ENCODE measurements at places on chromosomes 13 and 19.

- no peak for DNase-seq
These were observed 11.9 kb downstream of the GRAMD1A start for GRCh38 chr19:35011737-35012682.

DNA sequence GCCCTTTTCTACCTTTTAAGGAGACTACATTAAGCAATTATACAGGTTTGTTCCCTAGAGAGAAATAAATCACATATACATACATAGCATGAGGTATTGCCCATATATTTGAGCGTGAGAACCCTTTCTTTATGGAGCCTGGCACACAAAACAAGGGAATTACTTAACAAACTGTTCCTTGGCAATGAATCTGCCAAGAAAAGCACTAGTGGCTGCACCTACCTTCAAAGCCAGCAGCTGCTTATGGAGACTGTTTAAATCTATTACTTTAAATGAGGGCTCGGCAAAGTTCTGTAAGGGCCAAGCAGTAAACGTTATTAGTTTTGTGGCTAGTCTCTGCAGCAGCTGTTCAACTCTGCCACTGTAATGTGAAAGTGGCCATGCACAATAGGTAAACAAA, 7.0 kb downstream of the RFX1 start:
- DNase-seq, result no peak

- no peak for DNase-seq
These were observed 13.3 kb downstream of the ZNF574 start for GRCh38 chr19:42089191-42089750.

- no peak for DNase-seq
These were observed 71.9 kb upstream of the UBL3 start for GRCh38 chr13:29922281-29922821.

- DNase-seq, result no peak
These were observed 11.1 kb upstream of the ENOX1 start for GRCh38 chr13:43797869-43798268.

DNA sequence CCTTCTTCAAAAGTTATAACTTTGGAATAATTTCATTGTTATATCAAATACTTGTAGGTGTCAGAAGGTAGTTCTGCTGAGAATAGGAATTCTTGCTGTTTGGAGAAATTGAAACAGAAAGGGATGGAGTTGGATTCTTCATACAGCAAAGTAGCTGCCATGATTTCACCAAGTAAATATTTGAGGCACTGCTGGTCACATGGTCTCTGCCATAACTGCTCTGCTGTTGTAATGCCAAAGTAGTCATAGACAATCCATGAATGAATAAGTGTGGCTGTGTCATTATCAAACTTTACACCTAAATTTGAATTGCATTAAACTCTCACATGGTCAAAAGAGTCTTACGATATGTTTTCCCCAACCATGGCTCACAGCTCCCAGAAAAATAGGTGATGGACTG, 308.6 kb downstream of the GPC6 start:
- no peak for DNase-seq

DNA sequence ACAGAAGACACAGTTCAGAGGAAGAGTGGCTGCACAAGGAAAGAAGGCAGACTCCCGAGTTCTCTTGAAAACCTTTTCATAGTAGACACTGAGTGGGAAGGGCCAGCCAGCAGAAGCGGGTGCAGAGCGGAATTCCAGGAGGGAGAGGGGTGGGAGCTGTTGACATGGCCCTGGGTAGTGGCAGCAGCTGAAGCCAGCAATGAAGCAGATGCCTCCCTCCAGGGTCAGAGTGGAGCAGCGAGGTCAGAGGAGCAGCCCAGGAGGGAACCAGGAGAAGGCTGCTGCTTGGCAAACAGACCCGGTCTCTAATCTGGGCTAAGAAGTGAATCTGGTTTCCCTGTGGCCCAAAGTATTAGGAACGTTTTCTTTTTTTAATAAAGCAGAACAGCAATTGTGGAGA, 73.9 kb upstream of the SPATA13 start:
- DNase-seq, result no peak

GRCh38 chr13:81697826-81698225, 1356.9 kb upstream of the SPRY2 start:
- no peak for DNase-seq

GRCh38 chr13:58467176-58467575, 835.6 kb downstream of the PCDH17 start:
- DNase-seq, result no peak

DNA sequence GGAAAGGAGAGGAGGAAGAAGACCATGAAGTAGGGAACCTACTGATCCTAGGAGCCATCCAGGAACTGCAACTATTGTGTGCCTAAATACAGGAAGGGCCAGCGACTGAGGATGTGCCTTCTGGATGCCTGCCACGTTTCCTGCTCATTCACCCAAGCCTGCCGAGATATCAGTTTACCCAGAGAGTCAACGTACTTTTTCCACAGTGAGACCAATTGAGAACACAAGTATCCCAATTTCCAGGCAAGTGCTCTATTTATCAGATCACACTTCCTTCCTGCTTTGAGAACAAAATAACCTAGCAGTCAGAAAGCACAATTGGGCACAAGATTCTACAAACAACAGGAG, 122.4 kb downstream of the AKAP11 start:
- DNase-seq, result no peak

DNA sequence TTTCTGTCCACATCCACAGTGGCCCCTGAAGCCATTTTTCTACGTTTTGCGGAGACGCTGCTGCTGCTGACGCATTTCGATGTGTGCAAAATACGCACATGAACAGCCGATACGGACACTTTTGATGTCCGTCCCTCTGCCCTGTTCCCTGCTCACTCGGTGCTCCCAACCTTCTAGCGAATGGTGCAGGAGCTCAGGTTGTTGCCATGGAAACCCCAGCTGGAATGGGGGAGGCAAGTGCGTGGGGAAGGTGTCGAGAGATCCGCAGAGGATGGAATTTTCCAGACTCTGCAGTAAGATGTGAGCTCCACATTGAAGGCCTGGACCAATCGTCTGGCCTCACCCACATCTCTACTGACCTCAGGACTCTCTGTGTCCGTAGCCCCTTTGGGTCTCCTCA, 109.2 kb upstream of the USP29 start:
- DNase-seq, result no peak

DNA sequence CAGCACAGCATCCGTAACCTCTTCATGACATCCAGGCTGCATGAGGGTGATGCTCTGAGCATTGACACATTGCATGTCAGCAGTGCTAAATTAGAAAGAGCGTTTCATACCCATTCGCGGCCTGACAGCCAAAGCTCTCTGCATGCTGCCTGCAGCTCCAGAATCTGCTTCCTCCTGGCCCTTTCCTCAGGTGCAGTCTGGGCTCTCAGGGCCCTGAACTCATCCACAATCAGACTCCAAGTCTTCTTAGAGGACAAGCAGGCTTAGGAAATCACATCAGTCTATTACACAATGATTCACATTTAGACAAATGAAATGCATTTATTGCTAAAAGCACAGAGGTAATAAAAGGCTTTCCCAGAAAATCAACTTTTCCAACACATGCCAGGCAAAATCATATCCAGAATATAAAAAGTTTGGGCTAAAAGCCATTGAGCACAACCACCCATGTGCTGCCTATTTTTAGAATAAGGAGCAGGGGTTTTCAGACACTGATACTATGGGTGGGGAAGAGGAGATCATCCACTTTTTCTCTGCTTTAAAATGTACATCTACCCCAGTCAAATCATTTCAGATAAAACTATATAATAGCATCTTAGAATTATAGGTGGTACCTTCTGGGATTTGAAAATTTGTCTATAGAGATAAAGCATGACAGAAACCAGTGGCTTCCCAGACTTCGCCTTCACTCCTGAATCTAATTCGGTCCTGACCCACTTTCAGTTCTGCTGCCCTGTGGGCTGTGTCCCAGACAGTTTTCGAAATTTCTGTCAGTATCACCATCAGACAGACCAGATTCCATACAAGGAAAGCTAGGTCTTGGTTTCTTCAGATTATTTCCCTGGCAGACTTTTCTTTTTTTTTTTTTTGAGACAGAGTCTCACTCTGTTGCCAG, 109.3 kb downstream of the COL4A2 start:
- DNase-seq, result no peak

- DNase-seq, result no peak
These were observed 3.1 kb downstream of the NCAN start for GRCh38 chr19:19214892-19215291.

DNA sequence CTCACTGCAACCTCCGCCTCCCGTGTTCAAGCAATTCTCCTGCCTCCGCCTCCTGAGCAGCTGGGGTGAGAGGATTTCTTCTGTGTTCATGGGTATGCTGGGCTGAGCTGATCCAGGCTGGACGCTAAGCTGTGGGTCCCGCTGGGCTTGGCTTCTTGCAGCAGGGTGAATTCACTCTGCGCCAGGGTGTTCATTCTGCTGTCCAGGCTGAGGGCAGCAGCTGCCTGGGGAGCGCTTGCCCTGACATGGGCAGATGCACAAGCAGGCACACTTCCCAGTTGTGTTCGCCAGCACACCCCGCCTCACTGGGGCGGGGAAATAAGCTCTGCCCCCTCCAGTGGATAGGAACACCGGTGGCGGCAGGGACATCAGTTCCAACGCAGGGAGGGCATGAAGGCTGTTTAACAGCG, 7.3 kb upstream of the INAFM1 start:
- DNase-seq, result no peak

GRCh38 chr13:112067871-112068539, 1.1 kb downstream of the SOX1 start:
- no peak for DNase-seq

DNA sequence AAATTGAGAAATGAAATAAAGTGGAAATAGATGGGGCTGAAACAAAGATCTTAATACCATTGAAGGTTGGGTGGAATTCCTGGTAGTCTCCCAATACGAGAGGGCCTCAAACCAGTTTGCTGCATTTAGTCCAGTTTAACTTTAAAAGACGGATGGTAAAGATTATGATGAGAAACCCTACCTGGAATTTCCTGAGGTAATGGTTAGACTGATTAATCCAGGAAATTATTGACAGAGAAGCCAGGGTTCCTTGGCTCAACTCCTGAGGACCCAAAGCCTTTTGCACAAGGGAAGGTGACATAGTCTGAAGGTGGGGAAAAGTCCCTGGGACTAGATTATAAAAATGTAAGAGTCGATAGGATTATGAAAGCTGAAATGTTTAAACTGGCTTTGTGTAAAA, 133.2 kb upstream of the SLITRK5 start:
- no peak for DNase-seq

All from activated naive CD4-positive, alpha-beta T cell treated with anti-CD3 and anti-CD28 coated beads, Interleukin-2, amount 50 U/mL, for 16 hours (primary cell).